ENCODE measurements at places on chromosomes 2 and 18. TPM values are rescaled to one million over a fixed set of nuclear protein-coding genes. Genes with fewer than 3 reads are reported as not detected.

The CDH19 gene
- not detected for total RNA-seq

The CCT7 gene
- 482 TPM for total RNA-seq

The CASP10 gene
- 2.9 TPM for total RNA-seq

The SULT1C4 gene
- 4.9 TPM for total RNA-seq

The CYP1B1 gene
- 4.1 TPM for total RNA-seq

The SLC19A3 gene
- total RNA-seq, result 6.5 TPM

All from WTC11 (cell line).